Stimulated activated CD4-positive, alpha-beta T cell treated with anti-CD3 and anti-CD28 coated beads, Interleukin-12 subunit alpha, Interleukin-12 subunit beta, amount 100 ng/mL, for 4 hours (primary cell): ENCODE measurements at places on chromosomes 16 and 17.

- DNase-seq, result no peak
These were observed 291.8 kb downstream of the SOX9 start for GRCh38 chr17:72412650-72413076.

GRCh38 chr16:27369806-27370205 is 32.2 kb upstream of the IL21R start:
- no peak for DNase-seq

DNA sequence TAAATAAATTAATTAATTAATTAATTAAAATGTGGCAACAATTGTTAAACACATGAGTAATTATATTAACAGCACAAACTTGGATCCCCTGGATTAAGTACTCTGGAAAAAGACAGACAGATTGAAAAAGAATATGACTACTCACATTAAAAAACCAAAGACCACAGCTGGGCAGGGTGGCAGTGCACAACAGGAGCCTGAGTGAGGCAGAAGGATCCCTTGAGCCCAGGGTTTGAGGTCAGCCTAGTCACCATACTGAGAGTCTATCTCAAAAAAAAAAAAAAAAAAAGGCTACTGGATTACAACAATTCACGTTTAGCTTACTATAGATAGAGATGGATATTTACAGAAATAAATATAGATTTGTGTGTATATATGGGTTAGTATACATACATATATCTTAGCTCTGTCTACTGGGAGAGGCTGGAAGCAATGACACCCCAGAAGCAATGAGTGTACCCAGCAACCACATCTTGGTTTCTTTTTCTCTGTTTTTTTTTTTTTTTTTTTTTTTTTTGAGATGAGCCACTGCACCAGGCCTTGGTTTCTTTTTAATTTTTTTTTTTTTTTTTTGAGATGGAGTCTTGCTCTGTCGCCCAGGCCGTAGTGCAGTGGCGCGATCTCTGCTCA is 10.6 kb upstream of the SUZ12 start:
- DNase-seq, result no peak

DNA sequence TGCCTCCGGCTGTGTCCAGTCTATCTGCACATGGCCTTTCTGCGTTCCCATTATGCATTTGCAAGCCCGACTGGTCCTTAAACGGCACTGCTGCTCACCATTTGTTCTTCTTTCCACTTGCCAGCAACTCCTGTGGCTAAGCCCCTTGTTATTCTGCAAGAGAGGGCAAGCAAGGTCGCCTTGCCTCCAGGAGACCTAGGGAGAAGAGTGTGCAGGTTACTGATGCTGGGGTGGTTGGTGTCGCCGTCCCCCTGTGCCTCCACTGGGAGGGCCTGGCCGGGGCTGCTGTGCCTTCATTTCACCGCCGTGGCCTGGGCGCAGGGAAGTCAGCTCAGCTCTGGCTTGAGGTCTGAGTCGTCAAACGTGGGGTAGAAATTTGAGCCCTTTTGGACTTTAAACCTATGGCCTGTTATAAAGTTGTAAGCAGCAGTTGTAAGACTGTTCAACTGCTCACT is 12.7 kb downstream of the SLC6A4 start:
- DNase-seq, result no peak

DNA sequence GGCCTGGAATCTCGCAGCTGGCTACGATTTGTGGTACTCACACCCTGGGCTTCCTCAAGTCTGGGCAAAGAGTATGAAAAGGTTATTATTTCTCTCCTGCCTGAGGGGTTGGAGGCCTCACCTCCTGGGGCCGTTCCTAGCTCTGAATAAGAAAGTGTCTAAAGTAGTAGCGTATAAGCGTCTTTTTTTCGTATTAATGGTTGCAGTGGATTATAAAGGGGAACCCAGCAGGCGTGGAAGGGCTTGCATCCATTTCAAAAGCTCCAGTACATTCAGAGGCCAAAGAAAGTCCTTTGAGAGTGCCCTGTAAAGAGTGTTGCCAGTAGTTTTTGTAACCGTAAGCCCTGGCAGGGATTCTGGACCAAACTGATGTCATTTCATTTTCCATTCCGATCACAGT is 72.2 kb upstream of the MPHOSPH6 start:
- no peak for DNase-seq

DNA sequence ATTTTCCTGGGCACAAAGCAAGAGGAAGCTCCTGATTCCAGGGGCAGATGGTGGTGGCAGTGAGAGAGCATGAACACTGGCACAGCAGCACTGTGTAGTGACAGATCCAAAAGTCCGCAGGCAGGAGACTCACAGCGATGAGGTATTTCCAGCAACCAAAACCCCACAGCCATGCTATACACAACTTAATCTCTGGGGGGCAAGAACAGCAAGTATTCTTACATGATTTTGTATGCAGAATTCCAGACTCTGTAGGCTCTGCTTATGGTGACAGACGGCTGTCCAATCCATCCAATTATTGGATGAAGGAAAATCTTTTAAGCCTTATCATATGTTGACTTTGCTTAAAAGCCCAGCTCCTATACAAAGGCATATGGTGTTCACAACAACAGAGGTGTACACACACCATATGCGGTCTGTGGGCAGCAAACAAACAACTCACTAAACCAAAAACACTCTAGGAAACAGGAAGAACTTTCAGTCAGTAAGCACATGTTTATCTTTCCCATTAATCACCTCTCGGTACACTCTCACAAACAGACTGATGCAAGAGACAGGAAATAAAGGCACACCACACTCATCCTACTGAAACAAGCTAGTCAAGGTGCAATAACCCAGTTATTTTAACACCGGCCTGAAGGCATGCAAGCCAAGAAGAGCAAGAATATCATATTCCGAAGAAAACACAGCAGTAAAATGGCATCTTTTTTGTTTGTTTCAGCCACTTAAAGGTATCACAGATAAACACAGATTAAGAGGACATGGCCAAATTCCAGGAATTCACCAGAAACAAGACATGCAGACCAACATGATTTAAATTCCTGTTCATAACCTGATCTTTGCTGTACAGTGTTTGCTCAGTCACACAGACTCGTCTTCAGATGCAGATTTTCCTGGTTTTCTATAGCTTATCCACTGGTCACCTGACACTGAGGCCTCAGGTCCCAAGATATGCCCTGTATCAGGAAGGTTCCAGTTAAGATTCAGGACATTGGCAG is 47.8 kb downstream of the ERN1 start:
- no peak for DNase-seq

DNA sequence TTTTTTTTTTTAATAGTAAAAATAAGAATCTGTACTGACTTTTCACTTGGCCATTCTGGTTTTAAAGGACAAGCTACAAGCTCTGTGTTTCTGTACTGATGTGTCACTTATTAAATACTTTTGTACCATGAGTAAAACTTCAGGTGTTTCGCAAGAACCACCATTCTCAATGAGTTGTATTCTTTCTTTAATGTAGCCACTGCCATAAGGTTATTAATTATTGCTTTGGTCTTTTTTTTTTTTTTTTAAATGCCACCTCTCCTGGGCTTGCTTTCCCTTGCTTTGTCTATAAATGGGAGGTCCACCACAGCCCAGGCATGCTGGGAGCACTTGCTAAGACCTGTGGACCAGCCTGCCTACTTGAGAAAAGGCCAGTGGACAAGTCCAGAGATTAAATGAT is 8.4 kb downstream of the ARL2BP start:
- DNase-seq, result no peak

GRCh38 chr17:1588821-1589585 is 26.4 kb upstream of the PITPNA start:
- DNase-seq, result no peak

DNA sequence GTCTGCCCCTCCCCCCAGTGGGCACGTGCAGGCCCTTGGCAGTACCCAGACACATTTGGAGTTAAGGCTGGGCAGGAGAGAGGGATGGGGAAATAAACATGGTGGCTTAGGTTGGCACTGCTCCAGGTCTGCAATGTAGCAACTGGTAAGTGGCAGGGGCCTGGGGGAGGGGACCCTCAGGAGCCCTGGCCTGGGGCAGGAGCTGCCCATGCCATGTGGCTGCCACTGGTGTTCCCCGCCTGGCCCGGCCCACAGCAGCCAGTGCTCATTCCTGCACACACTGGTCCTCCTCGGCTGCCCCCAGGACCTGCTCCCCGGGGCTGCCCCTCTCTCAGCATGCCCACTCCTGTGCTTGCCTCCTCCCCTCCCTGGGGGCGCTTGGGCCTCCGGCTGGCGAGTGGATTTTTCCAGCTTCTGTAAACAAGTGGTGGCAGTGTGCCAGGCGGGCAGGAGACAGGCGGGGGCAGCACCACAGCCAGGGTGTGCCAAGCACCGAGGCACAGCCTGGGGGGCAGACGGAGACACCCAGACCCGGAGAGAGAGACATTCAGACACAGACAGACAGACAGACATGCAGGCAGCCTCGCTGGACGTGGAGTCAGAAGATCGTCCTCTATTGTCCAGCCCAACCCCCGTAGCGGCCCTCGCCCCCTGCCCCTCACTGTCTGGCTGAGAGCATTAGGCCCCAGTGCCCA is 9.4 kb downstream of the THRA start:
- DNase-seq, result no peak

DNA sequence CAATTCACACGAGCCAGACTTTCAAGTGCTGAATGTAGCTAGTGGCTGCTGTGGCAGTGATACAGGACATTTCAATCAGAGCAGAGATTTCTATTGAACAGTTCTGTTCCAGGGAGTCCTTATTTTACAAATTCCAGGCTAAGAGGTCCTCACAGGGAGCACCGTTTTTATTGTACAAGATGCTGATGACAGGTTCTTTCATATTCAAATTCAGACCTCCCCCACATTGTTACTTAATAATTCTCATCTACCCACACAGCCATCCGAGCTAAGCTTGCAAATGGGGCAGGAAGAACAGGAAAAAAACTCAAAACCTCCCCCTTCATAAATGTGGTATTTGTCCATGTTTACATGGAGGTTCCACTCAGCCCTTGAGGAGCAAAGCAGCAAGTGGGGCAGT is 9.8 kb downstream of the GABARAPL2 start:
- no peak for DNase-seq

DNA sequence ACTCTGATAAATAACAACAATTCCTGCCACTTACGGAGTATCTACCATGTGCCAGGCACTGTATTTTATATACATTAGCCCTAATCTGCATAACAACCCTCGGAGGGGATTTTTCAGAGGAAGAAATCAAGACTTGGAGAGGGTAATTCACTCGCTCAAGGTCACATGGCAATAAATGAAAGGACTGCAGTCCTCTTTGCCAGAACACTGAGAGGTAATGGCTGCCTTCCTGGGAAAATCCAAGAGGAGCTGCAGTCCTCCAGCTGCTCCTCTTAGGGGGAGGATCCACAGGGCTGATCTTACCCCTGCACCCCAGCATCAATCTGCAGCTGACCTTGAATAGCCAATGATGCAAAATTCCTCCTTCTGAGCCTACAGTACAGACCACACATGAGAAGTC is 114.1 kb upstream of the RPL38 start:
- DNase-seq, result no peak

- no peak for DNase-seq
These were observed 28.9 kb downstream of the SLC7A5 start for GRCh38 chr16:87840271-87840978.

GRCh38 chr17:79391376-79392233 is 219.2 kb downstream of the RBFOX3 start:
- DNase-seq, result peak; percentile 62

- DNase-seq, result no peak
These were observed 743.6 kb downstream of the KCNJ2 start for GRCh38 chr17:70912716-70913485.

- no peak for DNase-seq
These were observed 28.1 kb upstream of the HNF1B start for GRCh38 chr17:37772982-37773381.

DNA sequence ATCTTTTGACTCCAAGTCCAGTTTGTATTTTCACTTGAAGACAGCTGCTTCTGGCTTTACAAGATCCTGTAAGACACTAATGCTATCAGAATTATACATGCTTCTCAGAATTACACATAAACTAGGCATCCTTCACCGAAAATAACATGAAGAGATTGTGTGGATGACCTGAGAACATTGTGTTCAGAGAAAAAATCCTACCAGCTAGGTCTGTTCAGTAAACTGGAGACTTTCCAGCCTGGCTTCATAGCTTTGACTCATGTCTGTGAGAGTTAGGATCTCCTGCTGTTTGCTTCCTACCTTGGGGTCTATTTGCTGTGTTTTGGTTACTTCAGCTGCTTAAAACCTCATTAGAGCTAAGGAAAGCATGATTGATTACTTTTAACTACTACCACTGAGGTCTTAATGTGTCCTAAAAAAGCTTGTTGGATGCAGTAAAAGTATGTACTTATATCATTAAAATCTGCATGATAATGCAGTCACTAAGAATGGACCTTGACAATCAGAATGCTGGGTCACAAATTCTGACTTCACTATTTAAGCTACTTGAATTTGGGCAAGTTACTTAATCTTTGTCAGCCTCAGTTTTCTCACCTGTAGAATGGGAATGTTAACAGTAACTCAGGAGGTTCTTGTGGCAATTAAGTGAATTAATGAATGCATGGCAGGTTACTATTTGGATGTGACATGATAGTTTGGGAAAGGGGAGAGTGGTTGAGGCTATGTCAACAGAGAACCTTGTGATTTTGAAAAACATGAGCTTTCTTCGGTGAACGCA is 8.0 kb upstream of the MYH13 start:
- no peak for DNase-seq

DNA sequence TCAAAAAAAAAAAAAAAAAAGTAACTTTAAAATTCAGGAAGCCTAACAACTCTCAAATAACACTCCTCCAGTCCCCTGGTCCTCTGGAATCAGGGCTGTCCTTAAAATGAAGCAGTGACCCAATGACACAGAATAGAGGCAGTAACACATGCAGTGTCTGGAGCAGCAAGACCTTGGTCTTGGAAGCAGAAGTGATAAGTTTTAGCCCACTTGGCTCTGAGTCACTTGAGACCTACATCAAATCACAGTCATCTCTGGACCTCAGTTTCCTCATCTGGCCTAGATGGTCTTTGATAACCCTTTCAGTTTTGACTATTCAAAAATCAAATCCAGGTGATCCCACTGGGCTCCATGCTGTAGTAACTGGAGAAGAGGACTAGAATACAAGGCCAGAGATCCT is 39.0 kb downstream of the LYRM1 start:
- no peak for DNase-seq

- DNase-seq, result no peak
These were observed 558 bp downstream of the B3GNT9 start for GRCh38 chr16:67150047-67150832.

- DNase-seq, result no peak
These were observed 16.4 kb downstream of the SLC5A10 start for GRCh38 chr17:18968345-18968744.

DNA sequence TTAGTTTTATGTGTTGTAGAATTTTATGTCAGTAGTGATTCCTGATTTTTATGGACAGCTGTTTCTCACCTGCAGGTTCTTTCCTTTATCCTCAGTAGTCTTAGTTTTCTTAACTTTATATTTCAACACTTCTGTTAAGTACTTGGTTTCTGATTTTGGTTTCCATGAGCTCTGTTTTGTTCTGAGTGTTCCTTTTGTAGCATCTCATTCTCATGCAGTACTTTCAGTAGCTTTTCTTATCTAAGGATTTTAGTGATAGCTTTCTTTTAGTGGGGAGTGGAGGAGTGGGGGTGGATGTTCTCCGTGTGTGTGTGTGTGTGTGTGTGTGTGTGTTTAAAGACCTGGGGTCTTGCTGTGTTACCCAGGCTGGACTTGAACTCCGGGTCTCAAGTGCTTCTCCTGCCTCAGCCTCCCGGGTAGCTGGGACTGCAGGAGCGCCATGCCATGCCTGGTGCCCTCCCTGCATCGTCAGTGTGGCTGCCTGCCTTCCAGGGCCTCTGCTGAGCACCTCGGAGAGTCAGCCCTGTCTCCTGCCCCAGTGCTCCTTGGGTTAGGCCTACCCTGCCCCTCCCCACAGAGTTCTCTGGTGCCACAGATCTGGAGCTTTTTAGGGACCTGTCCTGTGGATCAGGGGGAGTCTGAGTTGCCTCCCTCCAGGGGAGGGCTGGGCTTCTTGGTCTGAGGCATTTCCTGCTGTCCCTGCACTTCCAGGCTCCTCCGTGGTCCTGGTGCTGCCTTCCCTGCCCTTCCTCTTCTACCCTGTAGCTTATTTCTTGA is 4.3 kb upstream of the ZNF750 start:
- no peak for DNase-seq
